ENCODE measurements at places on chromosomes 6 and 20.
A peak's percentile ranks its signal among the peaks of the same experiment; 100 is the strongest.

- DNase-seq: no peak
Observed at GRCh38 chr6:166565084-166565967, 21.2 kb downstream of the RAMACL start.

- peak; percentile 49 for DNase-seq
Observed at GRCh38 chr6:127539272-127539671, 20.1 kb upstream of the MTCL3 start.

DNA sequence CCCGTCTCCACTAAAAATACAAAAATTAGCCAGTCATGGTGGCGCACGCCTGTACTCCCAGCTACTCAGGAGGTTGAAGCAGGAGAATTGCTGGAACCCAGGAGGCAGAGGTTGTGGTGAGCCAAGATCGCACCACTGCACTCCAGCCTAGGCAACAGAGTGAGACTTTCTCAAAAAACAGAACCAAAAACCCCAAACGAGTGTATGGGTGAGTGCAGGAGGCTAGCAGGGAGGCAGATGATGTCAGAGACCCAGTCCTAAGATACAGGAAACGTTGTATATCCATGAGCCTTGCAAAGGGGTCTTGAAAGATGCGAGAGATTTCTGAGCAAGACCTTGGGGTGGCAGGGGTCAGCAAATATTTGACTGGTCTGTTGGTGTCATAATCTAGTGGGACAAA is 136.2 kb downstream of the JARID2 start:
- no peak for DNase-seq

DNA sequence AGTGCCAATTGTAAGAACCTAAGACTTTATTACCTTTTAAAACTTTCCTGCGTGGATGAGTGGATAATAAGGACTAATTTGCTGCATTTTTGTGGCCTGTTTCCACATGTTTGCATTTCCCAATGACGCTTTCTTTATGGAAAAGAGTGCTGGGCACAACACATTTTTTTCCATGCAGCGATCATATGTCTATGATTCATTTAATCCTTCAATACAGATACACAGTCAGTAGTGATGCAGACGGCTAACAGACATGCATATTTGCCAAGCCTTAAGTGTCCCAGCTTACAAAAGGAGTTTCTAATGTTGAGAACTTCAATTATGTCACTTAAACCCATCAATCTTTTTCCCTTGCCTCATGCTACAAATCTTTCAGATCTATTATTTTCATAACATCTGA is 239.8 kb upstream of the PREP start:
- peak; percentile 64 for DNase-seq

DNA sequence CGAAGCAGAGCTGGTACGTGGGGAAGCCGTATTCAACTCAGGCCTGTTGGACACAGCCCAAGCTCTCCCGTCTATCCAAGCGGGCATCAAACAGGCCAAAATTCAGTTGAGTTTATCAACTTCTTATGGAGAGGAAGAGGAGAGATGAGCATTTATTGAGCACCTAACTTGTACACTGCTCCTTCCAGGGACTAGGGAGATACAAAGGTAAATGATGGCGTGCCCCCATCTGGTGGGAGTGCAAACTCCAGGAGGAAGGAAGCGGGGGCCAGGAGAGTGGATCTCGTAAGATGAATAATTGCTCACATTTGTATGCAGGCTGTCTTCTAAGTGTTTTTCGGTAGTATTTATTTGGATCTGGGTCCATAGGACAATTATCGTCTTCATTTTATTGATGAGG is 146.6 kb downstream of the SOBP start:
- no peak for DNase-seq

DNA sequence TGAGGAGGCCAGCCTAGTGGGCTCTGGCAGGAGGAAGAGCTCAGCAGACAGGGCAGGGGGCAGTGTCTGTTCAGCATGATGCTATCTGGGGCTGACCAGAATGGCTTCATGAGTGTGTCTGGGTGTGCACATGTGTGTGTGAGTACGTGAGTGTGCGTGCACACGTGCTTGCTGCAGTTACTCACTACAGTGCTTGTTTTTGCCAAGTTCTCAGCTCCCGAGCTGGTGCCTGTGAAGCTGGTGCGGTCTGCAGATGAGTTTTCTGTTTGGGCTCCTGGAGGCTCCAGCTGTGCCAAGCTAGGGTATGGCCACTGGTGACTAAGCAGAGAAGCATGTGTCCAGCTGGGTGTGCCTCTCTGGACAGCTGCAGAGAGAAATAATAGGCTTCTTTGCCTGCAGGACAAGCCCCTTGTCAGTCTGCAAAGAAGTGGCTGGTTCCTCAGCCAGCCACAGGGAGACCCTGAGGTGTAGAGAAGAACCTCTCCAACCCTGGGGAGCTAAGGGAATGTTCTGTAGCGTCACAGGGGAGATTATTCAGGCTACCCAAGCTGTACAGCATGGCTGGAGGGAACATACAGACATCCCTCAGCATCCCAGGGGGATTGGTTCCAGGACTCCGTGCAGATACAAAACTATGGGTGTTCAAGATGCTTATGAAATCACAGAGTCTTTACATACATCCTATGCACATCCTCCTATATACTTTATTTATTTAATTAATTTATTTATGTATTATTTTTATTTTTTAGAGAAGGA is 40.2 kb upstream of the FAM50B start:
- no peak for DNase-seq

DNA sequence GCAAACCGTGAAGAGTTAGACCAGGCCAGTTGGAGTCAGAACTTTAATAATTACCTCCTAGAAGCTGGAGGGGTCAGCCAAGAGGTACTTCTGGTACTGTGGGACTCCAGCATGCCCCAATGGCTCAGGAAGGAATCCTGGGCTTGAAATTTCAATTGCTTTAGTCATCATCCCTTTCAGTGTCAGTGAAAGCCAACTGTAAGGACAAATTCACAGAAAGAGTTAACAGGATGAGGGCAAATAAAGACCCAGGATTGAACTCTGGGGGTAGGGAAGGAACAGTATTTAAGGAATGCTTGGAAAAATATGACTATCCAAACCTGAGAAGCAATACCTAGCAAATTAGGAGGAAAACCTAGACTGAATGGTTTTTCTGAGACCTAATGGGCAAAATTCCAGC is 735.1 kb upstream of the MARCKS start:
- no peak for DNase-seq

DNA sequence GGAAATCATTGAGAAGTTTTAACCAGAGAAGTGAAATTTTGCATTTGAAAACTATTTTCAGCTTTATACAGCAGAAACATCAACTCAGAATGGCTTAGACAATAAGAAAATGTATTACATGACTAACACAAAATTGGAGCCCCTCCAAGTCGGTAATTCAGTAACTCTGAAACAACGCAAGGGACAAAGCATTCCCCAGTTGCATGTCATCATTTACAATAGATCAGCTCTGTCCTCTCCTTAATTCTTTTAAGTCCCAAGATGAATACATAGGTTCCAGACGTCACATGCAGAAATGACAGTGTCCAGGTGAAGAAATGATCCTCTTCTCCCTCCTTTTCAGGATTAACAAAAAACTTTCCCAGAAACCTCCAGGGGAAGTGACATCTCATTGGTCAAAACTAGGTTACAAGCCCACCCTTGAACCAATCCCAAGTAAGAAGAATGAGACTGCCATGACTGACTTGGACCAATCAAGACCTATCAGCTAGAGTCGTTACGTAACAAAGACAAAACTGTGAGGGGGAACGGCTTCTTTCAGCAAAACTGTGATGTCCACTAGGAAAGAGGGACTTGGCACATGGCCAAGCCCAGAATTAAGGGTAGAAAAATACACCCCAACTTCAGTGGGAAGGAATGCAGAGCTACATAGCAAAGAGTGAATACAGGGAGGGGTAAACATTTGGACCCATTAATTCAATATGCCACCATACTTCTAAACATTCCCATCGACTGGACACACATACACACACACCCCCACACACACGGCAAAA is 149.8 kb upstream of the PRND start:
- DNase-seq: no peak

DNA sequence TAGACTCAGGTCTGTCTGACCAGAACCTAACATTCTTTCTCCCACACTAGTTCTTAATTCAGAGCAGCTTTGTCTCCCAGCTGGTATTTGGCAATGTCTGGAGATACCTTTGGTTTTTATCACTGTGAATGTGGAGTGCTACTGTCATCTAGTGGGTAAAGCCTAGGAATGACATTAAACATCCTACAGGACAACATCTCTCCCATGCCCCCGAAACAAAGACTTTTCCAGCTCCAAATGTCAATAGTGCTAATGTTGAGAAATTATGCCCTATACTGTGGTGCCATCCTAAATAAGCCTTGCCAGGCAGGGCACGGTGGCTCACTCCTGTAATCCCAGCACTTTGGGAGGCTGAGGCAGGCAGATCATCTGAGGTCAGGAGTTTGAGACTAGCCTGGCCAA is 4.2 kb upstream of the TTPAL start:
- DNase-seq: no peak

DNA sequence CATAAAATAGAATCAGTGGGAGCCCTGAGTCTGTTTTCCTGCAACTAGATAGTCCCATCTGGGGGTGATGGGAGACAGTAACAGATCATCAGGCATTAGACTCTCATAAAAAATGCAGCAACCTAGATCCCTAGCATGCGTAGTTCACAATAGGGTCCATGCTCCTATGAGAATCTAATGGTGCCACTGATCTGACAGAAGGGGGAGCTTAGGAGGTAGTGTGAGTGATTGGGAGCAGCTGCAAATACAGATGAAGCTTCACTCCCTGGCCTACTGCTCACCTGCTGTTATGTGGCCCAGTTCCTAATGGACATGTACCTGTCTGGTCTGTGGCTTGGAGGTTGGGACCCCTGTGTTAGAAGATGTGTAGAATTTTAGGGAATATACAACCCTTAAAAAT is 904.5 kb upstream of the EPHA7 start:
- no peak for DNase-seq

GRCh38 chr6:19995575-19996257 is 158.5 kb downstream of the ID4 start:
- DNase-seq: no peak

GRCh38 chr6:157763904-157764177 is 59.2 kb upstream of the SNX9 start:
- no peak for DNase-seq

GRCh38 chr6:169592558-169592957 is 109.3 kb downstream of the WDR27 start:
- DNase-seq: no peak

GRCh38 chr6:118902726-118903125 is 8.8 kb downstream of the ASF1A start:
- DNase-seq: no peak

GRCh38 chr6:138103871-138104270 is 3.3 kb downstream of the PERP start:
- DNase-seq: peak; percentile 65

- DNase-seq: peak; percentile 76
Observed at GRCh38 chr20:3811467-3812258, 8.7 kb upstream of the AP5S1 start.

DNA sequence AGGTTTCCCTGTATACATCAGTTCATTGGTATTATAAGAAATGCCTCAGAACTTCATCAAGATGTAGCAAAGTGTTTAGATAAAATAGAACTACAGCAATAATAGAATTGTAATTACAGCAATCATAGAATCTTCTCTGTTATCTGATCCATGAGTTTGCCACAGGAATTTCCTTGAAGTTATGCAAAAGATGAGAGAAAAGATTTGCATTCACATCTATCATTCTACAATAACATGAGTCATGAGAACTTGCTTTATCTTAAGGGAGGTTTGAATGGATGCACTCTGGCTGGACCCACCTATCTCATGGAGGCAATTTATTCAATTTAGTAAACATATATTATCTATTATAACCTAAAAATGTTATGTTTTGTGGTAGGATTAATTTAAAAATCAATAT is 329.8 kb upstream of the EPHA7 start:
- DNase-seq: no peak

DNA sequence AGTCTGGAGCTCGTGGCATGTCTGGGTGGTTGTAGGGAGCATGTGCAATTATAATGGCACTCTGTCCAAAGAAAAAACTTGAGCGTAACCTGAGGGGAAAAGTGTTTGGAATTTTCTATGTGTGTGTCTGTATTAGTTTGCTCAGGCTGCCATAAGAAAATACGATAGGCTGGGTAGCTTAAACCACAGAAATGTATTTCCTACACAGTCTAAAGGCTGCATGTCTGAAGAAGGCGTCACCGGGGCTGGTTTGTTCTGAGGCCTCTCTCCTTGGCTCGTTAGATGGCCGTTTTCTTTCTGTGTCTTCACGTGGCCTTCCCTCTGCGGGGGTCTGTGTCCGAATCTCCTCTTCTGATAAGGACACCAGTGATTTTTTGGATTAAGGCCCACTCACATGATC is 59.0 kb downstream of the IGF2R start:
- DNase-seq: no peak

DNA sequence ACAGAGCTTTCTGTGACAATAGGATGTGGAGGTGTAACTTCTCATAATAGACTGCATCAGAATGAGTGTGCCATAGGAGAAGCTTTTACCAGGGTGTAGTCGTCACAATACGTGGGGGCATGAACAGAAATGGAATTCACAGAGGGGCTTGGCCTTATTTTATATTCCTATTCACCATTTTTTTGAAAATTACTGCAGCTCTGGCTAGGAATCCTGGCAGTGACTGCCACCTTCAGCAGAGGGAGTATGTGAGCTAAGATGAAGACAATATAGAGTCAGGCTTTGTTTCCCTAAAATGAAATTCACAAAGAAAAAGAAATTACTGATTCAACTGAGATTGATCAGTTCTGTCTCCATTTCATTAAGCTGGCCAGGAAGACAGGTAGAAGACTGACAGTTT is 13.9 kb downstream of the TOMM6 start:
- peak; percentile 8 for DNase-seq

GRCh38 chr6:48057601-48058000 is 53.4 kb downstream of the PTCHD4 start:
- DNase-seq: no peak

- no peak for DNase-seq
Observed at GRCh38 chr6:1558388-1558787, 51.3 kb upstream of the FOXC1 start.

DNA sequence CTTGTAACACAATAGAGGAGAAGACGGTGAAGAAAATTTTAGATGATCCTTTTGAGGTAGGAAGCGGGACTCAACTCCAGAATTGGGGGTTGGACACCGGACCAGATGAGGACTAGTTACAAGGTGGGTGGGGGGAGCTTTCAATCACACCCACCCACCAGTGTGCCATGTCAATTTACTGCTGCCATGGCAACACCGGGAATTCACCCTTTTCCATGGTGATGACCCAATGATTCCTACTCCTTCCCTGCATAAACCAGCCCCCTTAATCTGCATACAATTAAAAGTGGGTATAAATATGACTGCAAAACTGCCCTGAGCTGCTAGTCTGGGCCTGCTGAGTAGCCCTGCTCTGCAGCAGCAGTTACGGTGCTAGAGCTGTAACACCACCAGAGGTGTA is 14.7 kb downstream of the RAD21L1 start:
- DNase-seq: no peak

Data from NCI-H1417 (cell line).